ENCODE measurements at places on chromosomes 6 and 20.

GRCh38 chr20:58668901-58669286, 17.8 kb downstream of the STX16 start:
- no peak for DNase-seq

DNA sequence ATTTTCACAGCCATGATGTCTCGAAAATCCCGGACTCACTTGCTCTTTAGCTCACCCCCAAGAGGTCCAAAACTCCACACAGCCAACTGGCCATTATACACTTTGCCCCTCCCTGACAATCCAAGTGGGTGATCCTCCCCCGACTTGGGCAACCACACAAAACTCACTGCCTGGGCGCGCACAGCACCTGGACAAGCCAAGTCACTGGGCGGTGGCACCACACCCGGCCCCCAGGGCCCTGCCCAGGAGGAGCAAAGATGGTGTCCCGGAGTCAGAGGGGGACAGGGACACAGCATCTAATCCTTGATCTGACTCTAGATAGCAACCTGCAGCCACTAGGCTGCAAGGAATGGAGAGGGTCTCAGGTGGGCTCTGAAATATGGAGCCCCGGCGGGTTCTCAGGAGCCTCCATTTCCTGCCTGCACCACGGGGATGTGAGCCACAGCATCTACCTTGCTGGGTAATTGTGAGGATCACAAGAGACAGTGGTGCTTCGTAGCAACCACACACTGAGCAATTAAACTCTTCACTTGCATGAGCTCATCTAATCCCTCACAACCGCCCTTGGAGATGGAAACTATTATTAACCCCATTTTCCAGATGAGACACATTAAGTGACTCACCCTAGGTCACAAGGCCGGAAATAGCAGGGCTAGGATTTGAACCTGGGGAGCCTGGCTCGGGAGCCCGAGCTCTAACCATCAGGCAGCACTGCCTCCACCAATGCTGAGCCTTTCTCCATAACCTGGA, 66.6 kb downstream of the BMP7 start:
- DNase-seq: no peak

DNA sequence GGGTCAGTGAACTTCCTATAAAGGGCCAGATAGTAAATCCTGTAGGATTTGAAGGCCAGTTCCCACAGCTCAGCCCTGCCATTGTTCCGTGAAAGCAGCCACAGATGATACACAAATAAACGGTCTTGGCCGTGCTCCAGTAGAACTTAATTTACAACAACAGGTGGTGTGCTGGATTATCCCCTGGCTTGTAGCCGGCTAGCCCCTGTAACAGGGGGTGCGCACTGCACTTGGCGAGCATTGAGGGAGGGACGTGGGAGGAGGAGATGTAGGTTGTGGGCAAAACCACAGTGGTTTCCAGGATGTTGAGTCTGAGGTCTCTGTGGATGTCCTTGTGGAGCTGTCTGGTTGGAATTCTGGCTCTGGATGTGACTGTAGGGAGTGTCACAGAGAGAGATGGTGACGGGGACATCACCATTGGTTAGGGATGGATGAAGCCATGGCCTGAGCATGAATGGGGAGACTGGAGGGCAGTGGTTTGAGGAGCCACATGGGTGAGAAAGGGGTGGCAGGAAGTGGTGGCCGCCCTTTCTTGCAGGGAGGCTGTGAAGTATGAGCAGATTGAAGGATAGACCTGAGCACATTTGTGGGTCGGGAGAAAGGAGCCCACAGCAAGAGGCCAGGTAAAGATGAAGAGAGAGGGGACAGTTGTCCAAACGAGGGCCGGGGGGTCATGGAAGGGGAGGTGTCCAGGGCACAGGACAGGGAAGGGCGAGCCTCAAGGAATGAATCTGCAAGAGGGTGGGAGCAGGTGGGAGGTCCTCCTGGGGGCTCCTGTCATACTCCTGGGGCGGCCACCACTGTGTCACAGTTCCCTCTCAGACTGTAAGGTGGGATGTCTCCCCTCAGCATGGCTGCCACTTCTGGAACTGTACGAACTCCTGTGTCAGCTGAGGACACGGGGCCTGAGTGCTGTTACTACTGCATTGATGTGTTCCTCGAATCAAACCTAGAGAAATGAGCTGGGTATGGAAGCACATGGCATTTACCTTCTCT, 53.6 kb downstream of the CDH26 start:
- peak; percentile 69 for DNase-seq

- DNase-seq: no peak
Measured at GRCh38 chr20:23244916-23245552, 105.6 kb upstream of the NXT1 start.

DNA sequence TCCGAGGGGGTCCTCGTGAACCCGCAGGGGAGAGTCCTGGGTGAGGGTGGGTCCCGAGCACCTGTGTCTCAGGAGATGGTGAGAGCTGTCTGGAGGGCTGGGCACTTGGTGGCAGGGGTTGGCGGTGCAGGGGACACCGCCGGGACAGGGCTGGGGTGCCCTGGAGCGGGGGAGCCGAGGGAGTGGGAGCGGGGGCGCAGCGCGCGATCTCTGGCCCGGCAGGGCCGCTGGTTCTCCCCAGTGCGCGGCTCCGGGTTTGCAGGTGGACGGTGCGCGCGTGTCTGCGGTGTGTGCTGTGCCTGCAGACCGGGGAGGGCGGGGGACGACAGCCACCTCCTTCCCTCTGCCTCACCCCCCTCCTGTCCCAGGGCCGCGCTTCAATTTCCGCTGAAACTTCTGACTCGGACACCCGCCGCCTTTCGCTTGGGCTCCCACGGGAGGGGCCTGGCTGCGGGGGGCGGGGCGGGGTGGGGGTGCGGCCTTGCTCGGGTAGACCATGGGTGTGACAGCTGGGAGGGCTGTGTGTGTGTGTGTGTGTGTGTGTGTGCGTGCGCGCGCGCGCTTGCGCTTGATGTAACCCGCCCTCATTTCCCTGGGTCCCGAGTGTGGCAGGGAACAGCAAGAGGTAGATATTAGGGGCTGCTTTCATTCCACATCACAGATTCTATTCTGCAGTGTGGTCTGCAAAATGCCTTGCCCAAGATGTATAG, 1.2 kb downstream of the TRIB3 start:
- DNase-seq: peak; percentile 75

GRCh38 chr20:59007665-59008511, 834 bp upstream of the CTSZ start:
- no peak for DNase-seq

DNA sequence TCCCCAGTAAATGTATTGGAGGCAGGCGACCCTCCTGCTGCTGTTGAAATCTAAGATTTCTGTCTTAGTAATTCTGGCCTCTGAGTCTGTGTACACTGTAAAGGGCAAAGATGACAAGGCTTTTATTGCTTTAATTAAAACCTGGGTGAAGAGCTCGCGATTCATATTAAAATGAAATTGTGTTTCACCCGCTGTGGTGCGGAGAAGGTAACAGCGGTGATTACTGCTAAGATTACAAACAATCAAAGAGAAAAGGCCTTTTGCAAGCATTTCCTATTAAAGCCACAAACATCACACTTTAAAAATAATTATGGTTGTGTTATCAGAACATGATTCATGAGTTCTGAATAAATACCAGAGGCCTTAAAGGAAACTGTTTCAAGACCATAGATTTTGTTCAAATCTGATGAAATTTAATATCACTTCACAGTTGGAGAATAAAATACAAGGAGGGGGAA, 69.3 kb downstream of the TOX2 start:
- DNase-seq: no peak

- no peak for DNase-seq
Measured at GRCh38 chr6:20876036-20876435, 341.8 kb downstream of the CDKAL1 start.

DNA sequence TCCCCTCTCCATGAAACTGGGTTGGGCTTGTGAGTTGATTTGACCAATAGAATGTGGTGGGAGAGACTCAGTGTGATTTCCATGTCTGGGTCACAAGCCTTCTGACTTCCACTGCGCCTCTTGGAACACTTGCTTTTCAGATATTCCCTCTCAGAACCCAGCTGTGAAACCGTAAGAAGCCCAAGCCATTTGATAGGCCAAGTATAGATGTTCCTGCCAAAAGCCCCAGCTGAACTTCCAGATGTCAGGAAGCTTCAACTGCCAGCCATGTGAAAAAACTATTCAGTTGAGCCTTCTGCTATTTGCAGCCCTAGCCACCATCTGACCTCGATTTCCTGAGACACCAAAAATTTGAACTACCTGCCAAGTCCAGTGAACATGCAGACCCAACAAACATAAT, 387.8 kb upstream of the GJE1 start:
- no peak for DNase-seq

DNA sequence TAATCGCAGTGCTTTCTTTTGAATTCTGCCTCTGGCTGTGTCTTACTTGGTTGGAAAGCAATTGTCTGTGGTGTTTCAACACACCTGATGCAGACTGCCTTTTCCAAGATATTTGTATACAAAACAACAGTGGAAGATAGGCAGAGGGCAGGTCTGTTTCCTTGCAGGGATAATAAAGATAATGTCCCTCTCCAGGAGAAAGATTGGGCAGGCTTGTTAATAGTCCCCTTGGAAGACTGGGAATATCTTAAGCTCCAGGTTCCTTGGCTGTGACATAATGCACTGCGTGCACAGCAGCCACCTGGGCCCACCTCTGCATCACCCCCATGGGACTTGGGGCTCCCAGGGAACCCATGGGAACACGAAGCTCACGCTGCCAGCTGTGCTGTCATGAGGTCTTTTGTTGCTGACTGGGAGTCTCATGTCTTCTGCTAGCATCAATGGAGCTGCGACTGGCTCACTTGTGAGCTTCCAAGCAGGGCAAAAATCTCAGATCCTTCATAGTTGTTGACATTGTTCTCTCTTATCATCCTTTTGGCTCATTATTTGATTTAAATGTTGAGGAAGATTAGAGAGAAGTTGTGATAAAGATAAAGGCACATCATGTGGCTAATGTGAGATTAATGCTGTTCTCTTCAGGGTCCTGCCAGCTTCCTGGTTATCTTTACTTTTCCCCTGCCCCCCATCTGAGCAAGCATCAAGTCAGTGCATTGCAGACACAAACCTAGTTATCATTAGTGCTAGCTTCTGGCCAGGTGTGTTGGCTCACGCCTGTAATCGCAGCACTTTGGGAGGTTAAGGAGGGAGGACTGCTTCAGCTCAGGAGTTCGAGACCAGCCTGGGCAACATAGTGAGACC, 107.1 kb upstream of the ASF1A start:
- DNase-seq: no peak

DNA sequence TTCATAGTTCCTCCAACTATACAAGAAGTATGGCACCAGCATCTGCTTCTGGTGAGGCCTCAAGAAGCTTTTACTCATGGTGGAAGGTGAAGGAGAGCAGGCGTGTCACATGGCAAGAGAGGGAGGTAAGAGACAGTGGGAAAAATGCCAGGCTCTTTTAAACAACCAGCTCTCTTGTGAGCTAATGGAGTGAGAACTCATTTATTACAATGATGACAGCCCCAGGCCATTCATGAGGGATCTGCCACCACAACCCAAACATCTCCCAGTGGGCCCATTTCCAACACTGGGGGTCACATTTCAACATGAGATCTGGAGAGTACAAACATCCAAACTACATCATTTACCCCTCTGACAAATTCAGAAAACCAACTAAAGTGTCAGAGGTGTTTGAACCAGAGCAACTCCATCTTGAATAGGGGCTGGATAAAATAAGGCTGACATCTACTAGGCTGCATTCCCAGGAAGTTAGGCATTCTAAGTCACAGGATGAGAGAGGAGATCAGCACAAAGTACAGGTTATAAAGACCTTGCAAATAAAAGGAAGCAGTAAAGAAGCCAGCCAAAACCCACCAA, 2.2 kb upstream of the UBD start:
- no peak for DNase-seq

DNA sequence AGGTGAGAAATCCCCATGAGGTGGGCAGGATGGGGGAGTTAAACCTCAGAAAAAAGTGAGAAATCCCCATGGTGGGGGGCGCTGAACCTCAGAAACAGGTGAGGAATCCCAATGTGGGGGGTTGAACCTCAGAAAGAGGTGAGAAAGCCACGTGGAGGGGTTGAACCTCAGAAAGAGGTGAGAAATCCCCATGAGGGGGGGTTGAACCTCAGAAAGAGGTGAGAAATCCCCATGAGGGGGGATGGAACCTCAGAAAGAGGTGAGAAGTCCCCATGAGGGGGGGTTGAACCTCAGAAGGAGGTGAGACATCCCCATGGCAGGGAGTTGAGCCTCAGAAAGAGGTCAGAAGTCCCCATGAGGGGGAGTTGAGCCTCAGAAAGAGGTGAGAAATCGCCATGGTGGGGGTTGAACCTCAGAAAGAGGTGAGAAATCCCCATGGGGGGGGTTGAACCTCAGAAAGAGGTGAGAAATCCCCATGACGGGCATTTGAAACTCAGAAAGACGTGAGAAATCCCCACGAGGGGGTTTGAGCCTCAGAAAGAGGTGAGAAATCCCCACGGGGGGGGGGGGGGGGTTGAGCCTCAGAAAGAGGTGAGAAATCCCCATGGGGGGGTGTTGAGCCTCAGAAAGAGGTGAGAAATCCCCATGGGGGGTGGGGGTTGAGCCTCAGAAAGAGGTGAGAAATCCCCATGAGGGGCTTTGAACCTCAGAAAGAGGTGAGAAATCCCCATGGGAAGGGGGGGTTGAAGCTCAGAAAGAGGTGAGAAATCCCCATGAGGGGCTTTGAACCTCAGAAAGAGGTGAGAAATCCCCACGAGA, 14.3 kb upstream of the GOPC start:
- DNase-seq: no peak

- no peak for DNase-seq
Measured at GRCh38 chr6:11876934-11877433, 98.4 kb upstream of the ADTRP start.

DNA sequence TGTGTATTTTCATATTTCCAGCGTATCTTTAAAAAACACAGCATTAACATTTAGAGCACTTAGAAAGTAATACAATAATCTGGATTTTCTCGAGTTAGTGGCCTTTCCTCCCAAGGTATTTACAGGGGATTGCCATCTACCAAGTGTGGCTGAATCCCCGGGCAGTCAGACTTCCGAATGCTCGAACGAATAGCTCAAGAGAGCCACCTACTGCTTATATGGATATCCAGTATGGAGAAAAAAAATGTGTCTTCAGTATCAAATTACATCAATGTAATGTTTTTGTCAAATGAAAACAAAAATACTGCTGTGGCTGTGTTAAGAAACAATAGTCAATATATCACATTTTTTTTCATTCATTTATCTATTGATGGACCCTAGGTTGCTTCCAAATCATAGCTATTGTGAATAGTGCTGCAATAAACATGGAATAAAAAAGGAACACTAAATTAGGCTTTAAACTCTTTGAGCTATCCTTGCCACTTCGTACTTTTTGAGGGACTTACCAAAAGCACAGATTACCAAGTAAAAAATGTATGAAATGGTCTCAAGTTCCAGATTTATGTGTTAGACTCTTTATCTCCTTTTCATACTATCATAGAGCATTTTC, 654.5 kb upstream of the PTCHD4 start:
- DNase-seq: peak; percentile 31

- no peak for DNase-seq
Measured at GRCh38 chr6:42970871-42971612, 7.9 kb downstream of the PEX6 start.

DNA sequence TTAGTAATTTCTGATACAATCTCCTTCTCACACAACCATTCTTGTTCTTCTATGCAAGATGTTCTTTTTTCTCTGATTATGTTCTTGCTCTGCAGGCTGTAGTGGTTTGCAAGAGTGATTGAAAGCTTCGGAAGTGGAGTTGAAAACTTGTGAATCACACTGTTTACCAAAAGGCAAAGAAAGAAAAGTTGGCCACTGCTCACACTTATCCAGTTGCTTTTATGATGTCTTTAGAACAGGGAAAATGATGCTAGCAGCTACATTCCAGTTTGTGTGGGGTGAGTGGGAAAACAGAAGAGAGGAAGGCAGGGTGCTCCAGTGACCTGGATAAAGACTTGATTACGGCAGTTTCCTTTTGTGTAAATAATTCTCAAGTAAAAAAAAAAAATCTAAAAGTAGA, 583.3 kb downstream of the TENT5A start:
- DNase-seq: no peak

Measured in SHP77 (cell line).